Caco-2 (cell line): ENCODE measurements at places on chromosomes 13 and 19. TPM values are rescaled to one million over a fixed set of nuclear protein-coding genes. Genes with fewer than 3 reads are reported as not detected.

- no peaks in the 10 kb centered on the region for H3K4me1 ChIP-seq
- H3K27ac ChIP-seq: no peak overlapping the region
- H3K36me3 ChIP-seq: no peaks in the 10 kb centered on the region
- no peak for DNase-seq
Measured at GRCh38 chr13:93927431-93927830, 552.1 kb downstream of the DCT start.

GRCh38 chr19:18396471-18397241, 766 bp downstream of the LRRC25 start:
- H3K27ac ChIP-seq: no peak overlapping the region
- H3K27me3 ChIP-seq: no peaks in the 10 kb centered on the region
- no peak for DNase-seq
- no peaks in the 10 kb centered on the region for H3K36me3 ChIP-seq

GRCh38 chr13:80047406-80047805, 293.5 kb downstream of the SPRY2 start:
- no peaks in the 10 kb centered on the region for H3K36me3 ChIP-seq
- H3K4me1 ChIP-seq: no peaks in the 10 kb centered on the region
- no peak for DNase-seq
- H3K27me3 ChIP-seq: no peaks in the 10 kb centered on the region

GRCh38 chr19:1355568-1356507, 27.9 kb upstream of the NDUFS7 start:
- peak overlapping the region; percentile 94 for H3K4me3 ChIP-seq
- H3K4me1 ChIP-seq: no peaks in the 10 kb centered on the region
- H3K27ac ChIP-seq: peak overlapping the region; percentile 77
- no peaks in the 10 kb centered on the region; the same call in 1 of the 2 replicates for H3K36me3 ChIP-seq
- DNase-seq: no peak
- no peaks in the 10 kb centered on the region for H3K27me3 ChIP-seq

- H3K4me1 ChIP-seq: no peaks in the 10 kb centered on the region
- H3K27me3 ChIP-seq: no peaks in the 10 kb centered on the region; the same call in 1 of the 2 replicates
- DNase-seq: no peak
- H3K4me3 ChIP-seq: no peak overlapping the region
Measured at GRCh38 chr13:109100705-109101304, 471.4 kb downstream of the MYO16 start.

DNA sequence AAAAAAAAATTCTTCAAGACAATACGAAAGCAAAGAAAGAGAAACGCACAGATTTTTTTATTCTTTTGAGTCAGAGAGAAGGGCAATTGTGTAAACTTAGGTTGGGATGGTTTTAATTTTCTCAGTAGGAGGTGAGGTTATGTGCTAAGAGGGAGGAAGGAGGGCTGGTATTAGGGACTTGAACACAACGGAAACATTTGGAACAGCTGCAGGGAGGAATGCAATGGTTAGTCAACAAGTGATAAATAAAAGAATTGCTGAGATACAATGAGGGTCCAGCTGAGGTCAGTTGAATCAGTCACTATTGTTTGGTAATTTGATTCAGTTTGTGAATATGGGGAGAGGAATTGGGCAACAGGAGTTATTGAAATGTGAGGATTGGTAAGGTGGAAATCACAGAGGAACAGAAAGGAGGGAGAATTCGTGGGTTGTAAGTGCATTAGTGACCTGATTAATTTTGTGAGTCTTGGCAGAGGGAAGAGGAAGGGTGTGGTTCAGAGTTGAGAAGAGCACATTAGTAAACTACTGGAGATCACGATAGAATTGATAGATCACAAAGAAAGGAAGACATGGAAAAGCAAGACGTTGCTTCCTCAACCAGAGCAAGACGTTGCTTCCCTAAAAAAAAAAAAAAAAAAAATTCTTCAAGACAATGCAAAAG, 499.5 kb upstream of the SPRY2 start:
- H3K4me3 ChIP-seq: no peak overlapping the region
- no peaks in the 10 kb centered on the region for H3K4me1 ChIP-seq
- H3K27me3 ChIP-seq: no peaks in the 10 kb centered on the region
- no peak for DNase-seq
- H3K27ac ChIP-seq: no peak overlapping the region

GRCh38 chr13:21227917-21228316, 51.5 kb downstream of the MRPL57 start:
- H3K4me1 ChIP-seq: no peaks in the 10 kb centered on the region
- H3K27me3 ChIP-seq: no peaks in the 10 kb centered on the region
- H3K36me3 ChIP-seq: no peaks in the 10 kb centered on the region
- no peak overlapping the region for H3K4me3 ChIP-seq

DNA sequence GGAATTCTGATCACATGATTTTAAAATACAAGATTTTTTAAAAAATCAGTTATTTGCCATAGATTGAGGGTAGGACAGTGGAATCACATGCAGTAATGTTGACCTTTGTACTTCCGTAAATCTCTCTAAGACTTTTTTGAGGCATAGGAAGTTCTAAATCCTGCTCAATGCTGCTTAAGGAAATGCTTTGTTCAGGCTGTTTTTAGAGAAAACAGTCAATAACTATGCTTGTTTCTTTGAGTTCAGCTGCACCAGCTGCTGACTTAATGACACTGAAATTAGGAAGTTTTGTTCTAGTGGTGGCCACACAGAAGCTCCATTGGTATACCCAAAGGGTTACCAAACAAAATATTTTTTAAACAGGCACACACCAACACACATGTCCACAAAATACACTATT, 60.9 kb downstream of the KLF12 start:
- no peak for DNase-seq
- no peaks in the 10 kb centered on the region for H3K36me3 ChIP-seq
- no peaks in the 10 kb centered on the region for H3K27me3 ChIP-seq
- no peaks in the 10 kb centered on the region for H3K4me1 ChIP-seq

DNA sequence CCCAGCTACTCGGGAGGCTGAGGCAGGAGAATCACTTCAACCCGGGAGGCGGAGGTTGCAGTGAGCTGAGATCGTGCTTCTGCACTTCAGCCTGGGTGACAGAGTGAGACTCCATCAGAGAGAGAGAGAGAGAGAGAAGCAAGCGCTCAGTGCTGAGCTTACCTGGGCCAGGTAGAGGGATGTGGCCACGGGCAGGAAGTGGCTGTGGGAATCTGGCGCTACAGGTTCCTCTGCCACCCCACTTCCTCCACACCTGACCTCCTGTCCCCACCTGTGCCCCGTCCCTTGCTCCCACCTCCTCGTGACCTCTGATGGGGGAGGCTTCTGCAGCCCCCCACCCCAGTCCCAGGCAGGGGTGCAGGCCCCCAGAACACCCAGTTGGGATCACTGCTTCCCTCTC, 1.0 kb upstream of the NCCRP1 start:
- no peak overlapping the region for H3K4me3 ChIP-seq
- H3K36me3 ChIP-seq: no peaks in the 10 kb centered on the region
- peaks cover 27% of the 10 kb centered on the region for H3K4me1 ChIP-seq

The TMPRSS9 gene
- 0.49 and 0.66 TPM in 2 replicates for total RNA-seq

The ZNF439 gene
- 2.3 and 3.1 TPM in 2 replicates for total RNA-seq

The HCST gene
- total RNA-seq: not detected in 2 replicates
